ENCODE measurements at places on chromosomes 5 and 9.

- DNase-seq = no peak
These were observed 10.0 kb upstream of the TCOF1 start for GRCh38 chr5:150347451-150347850.

- DNase-seq = no peak
These were observed 51.1 kb upstream of the SMARCA2 start for GRCh38 chr9:1964093-1964492.

GRCh38 chr9:132947756-132948155 lies 3.3 kb upstream of the TSC1 start:
- no peak for DNase-seq

DNA sequence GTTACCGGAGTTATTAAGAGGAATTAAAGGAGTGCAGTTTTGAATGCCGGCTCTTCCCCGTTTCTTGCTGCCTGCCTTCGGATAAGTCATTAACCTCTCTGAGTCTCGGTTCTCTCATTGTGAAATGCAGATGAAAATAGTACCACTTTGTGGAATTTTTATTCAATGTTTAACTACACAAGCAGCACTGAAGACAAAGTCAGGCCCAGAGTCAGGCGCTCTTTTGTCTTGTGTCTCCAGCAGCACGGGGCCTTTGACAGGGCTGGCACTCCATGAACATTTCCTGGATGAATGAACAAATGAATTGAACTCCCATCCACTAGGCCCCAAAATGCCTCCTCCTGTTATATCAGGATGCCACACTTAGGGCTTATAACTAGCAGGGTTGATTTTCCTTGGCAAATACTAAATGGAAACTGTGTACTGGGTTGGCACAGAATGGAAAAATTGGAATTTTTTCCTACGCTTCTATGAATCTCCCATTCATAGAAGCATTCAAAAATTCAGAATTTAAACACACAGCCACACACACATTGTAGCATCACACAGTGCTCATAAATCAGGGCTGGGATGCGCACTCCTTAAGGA lies 332.8 kb downstream of the MLLT3 start:
- DNase-seq = no peak
